GF-D8 (cell line): ENCODE measurements at places on chromosomes 13 and 19.

GRCh38 chr13:66926851-66927524, 303.1 kb downstream of the PCDH9 start:
- DNase-seq, result no peak

- no peak for DNase-seq
Measured at GRCh38 chr19:6086068-6086788, 24.1 kb downstream of the RFX2 start.

DNA sequence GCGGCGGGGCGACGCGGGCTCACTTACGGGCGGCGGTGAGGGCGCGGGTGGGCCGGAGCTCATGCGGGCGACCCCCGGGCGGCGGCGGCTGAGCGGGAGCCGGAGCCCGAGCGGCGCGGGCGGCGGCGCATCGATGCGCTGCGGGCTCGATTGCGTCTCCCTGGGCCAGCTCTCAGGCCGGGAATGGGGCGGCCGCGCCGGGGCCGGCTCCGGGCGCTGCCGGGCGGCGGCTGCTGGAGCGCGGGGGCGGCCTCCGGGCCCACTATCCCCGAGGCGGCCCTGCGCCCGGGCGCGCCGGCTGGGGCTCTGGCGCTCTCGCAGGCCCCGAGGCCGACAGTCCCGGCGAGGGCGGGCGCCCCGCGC, 1.4 kb upstream of the TSHZ3 start:
- no peak for DNase-seq

DNA sequence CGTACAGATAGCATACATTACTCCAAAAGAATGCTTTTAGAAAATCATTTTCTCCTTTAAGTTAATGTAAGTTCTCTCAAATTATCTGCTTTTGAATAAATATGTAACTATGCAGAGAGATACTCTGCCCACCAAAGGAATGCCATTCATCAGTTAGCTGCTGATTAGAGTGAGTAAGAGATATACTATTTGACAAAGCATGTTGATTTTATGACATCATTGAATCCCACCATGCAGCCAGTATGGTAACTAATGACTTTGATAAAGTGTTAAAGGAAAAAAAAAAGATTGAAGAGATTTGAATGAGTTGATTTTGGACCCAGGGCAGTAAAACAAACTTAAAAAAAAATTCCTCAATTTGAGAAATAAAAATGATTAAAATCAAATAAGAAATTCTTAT, 521.5 kb downstream of the SLITRK6 start:
- DNase-seq, result no peak

GRCh38 chr13:30757026-30757742, 21.8 kb downstream of the ALOX5AP start:
- DNase-seq, result no peak

GRCh38 chr19:10145031-10145430, 25.3 kb upstream of the EIF3G start:
- no peak for DNase-seq

- no peak for DNase-seq
Measured at GRCh38 chr13:75882261-75882660, 246.1 kb downstream of the LMO7 start.

GRCh38 chr19:32718286-32718685, 1.3 kb upstream of the TDRD12 start:
- DNase-seq, result no peak

GRCh38 chr13:45231722-45232121, 30.9 kb upstream of the KCTD4 start:
- no peak for DNase-seq
